ENCODE measurements at places on chromosomes 2 and 18.
A peak's percentile ranks its signal among the peaks of the same experiment; 100 is the strongest.

DNA sequence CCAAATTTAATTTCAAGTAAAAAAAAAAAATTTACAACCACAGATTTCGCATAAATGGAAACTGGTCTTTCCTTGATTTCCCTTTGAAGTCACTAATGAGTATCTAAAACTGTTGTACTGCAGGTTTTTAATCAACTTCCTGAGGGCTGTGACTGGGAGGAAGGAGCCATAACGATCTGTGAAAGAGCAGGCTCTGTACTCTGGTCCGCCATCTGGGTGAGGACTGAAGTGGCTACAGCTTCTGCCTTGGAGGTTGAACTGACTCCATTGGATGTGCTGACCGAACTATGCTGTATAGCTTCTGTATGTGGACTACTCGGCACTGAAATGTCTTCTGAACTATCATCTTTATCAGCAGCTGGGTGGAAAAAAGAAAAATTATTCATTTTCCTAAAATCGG, 69.3 kb upstream of the CHN1 start:
- DNase-seq, result no peak

DNA sequence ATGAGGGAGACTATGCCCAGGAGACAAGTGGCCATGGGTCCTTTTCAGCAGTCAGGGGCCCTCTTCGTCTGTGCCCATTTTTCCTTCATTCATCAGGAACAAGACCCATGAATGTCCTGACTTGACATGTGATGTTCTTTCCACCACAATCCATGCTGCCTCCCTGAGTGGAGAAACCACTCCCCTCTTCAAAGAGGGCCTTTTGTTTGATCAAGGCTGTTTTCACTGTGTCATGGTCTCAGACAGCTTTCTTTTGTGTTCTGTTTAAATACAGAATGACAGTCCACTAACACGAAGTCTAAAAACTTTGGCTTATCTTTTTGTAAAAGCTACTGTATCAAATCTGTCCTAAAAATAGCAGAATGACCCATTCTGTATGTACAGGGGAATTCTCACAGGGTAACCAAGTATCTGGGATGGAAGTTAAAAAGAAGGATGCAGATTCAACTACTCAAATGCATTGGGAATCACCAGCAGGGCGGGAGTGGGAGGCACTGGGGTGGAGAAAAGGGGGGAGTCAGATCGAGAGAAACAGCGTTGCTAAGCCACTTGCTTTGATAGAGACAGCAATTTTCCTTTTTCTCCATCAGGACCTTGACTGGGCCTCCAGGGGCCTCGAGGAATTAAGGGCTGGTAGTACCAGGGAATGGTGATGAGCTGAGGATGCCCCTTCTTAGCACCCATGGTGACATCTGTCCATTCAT, 13.9 kb downstream of the LRP2 start:
- peak; percentile 18 for DNase-seq

- DNase-seq, result no peak
These were observed 171.3 kb downstream of the THADA start for GRCh38 chr2:43424262-43425207.

DNA sequence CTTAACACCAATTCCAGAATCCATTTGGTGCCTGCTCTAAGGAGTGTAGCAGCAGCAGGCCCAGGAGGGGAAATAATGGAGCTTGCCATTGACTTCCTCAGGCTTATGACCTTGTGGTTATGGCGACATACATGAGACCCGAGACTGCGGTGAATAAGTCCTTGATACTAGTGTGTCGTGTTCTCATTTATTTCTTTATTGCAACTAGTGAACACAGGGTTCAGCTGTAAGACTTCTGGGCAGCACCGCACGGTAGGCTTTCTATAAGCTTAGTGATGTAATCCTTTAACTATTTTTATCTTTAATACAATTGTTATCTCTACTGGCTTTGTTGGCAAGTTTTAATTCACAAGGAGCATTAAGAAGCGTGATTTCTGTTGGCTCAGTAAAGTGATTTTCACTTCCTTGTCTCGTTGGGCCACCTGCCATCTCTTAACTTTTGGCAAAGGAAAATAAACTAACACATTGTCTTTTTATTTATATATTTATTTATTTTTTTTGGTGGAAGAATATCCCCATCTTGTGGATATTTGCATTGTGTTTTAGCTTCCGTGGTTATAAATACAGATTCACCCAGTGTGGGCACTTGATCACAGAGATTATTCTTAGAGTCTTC, 139.8 kb downstream of the LTBP1 start:
- no peak for DNase-seq

GRCh38 chr2:144798034-144798433, 278.1 kb upstream of the ZEB2 start:
- no peak for DNase-seq

DNA sequence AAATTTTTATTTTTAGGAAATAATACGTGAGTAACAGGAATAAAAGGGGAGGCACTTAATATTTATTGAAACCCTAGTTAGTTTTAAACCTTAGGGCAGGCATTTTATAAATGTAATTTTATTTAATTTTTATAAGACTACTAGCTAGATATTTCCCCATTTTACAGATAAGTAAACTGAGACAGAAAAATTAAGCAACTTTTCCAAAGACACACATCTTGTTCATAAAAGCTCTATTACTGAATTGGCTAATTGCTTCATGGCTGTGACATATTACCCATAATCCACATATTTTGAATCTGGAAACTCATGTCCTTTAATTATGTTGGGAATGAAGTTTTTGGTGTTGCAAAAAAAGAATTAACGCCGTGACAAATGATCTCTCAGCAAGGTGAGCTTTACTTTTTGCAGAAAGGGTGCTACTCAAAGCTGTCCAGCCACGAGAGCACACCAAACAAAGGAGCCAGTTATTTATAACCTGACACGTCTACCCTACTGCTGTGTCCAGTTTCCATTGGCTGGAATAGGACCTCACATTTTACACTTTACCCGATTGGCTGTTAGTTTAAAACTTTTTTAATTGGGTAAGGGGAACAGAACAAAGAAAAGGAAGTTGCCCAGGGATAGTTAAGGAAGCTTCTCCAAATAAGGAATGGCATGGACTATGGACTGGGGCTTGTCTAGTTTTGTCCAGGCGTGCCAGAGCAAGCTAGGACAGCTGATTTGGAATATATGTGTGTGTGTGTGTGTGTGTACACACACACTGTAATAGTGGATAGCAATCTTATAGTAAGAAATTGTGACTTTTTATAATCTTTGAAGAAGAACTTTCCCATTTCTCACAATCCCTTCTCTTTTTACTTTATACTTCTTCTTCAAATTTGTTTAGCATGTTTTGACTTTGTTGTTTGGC, 54.2 kb downstream of the COMMD1 start:
- DNase-seq, result no peak

DNA sequence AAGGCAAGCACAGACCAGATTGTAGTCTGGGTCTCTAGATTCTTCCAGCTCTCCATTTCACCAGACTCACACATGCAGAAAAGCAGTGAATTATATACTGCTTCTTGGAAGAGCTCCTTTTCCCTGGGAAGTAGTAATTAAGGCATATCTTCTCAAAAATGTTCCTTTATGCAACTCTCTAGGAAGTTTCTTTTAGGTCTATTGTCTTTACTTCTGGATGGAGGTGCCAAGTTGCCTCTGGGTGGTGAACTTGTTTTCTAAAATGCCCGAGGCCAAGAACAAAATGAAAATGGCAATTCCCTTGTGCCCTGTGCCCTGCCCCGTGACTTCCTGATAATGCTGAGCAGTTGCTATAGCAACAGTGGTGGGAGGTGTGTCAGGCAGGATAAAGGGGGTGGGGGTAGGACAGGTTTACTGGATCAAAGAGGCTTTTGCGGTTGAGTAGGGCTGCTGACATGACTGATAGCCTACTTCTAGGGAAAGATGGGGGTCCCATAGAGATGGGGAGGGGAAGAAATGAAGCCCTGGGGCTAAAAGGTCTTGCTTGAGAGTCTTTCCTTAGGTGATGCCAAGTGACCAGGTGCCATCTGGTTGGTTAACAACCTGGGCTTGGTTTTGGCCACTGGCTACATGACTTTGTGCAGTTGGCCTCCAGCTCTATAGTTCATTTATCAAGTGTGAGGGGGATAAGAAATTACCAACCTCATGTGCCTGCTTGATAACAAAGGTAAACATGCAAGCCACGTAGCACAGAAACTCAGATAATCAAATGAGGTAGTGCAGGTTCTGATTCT, 11.8 kb downstream of the IGFBP2 start:
- no peak for DNase-seq

DNA sequence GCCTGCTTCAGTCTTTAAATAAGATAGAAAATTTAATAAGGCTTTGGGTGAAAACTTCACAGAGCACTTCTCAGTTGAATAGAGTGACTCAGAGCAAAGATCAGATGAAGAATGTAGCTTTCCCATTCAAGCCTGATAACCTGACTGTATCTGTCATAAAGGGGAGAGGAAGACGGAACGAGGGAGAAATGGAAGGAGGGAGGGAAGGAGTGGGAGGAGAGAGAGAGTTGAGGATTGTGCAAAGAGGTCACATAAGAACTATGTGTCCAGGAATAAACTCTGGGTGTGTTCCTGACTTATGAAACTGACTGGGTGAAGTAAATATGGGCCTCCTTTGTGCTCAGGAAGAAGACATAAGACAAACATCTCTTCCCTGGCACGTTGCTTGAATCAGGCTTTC, 385.5 kb downstream of the LPIN1 start:
- no peak for DNase-seq

GRCh38 chr18:1015777-1016176, 111.1 kb downstream of the ADCYAP1 start:
- DNase-seq, result no peak

DNA sequence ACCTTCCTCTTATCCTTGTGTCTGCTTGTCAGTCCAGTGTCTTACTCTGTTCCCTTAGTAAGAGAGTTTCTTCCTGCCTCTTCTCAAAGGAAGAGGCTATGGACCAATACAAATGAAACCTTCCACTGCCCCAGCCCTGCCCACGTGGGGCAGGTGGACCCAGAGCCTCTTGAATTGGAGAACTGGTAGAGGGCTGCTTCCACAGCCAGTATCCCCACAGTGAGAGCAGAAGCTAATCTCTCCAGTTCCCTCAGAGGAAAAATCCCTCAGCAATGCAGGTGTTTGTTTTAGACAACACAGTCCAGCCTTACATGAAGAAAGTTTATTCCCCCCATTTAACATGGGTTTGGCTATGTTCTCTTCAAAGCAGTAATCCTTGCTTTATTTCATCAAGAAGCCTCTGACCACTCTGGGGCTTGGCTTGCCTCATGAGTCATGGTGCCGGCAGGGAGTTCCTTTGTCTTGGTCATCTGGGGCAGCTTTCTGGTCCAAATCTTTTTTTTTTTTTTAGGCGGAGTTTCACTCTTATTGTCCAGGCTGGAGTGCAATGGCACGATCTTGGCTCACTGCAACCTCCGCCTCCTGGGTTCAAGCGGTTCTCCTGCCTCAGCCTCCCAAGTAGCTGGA, 6.5 kb upstream of the CYBRD1 start:
- DNase-seq, result no peak

GRCh38 chr2:232325324-232326273, 53.0 kb upstream of the ALPP start:
- DNase-seq, result peak; percentile 61

- no peak for DNase-seq
These were observed 229.7 kb downstream of the KLHL29 start for GRCh38 chr2:23614701-23615100.

GRCh38 chr2:25494616-25495015, 152.9 kb upstream of the DNMT3A start:
- DNase-seq, result no peak

GRCh38 chr2:106353676-106354075, 114.5 kb downstream of the RGPD3 start:
- DNase-seq, result no peak

DNA sequence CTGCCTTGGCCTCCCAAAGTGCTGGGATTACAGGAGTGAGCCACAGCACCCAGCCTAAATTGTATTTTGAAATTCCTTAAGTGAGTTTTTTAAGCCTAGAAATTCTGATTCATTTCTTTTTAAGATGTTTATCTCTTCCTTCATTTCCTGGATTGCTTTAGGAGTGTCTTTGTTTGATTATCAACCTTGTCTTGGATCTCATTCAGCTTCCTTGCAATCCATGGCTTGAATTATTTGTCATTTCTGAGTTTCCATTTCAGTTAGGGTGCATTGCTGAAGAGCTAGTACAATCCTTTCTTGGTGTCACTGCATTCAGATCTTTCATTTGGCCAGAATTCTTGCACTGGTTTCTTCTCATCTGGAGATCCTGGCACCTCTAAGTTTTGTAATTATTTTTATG, 606.4 kb upstream of the ZNF804A start:
- DNase-seq, result no peak

- DNase-seq, result no peak
These were observed 37.5 kb upstream of the L3MBTL4 start for GRCh38 chr18:6452194-6452593.

- no peak for DNase-seq
These were observed 33.8 kb downstream of the GPC1 start for GRCh38 chr2:240469239-240469636.

DNA sequence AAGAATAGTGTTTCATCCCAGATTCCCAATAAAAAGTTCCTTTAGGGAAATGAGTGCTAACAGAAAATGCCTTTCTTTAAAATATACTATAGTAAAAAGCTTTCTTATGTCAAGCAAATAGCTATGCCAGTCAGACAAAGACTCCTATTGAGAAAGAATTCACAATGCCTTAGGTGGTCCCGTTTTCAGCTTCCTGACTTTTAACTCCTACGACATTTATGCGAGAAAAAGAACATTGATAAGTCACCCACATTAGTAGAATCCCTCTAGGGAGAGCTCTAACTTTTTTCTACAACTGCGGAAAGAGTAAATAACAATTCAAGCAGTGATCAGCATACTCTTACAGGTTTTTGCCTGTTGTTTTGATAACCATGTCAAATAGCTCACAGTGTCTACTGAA, 750.8 kb upstream of the ACVR2A start:
- no peak for DNase-seq

DNA sequence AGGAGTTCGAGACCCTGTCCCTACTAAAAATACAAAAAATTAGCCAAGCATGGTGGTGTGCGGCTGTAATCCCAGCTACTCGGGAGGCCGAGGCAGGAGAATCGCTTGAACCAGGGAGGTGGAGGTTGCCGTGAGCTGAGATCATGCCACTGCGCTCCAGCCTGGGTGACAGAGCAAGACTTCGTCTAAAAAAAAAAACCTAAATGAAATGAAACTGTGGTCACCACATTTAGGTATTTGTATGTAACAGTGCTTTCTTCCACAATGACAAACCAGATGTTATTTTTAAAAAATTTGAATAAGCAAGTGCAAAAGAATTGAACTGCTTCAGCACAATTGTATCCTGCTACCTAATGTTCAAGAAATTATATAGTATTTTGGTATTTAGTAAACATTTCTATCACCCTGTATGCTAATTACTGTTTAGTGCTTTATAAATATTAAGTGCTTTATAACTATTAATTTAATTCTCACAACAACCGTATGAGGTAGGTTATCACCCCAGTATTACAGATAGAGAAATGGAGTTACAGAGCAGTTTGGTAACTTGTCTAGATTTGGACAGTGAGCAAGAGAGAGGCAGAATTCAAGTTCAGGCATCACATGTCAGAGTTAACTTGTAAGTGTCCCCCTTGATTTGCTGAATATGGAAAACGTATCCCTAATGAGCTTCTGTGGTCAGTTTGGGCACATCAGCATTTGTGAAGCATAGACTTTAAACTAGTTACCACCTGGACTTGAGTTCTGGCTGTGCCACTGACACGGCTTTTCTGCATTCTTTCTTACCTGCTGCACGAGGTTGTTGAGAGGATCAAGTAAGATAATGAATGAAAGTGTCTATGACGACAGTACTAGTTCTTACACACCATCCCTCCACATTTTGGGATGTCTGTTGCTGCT, 14.4 kb downstream of the PHLPP1 start:
- no peak for DNase-seq
